Stimulated activated CD8-positive, alpha-beta memory T cell treated with anti-CD3 and anti-CD28 coated beads, Interleukin-15, amount 100 ng/mL, for 48 hours (primary cell): ENCODE measurements at places on chromosomes 1 and 21.

GRCh38 chr1:204409123-204409522 lies 2.5 kb downstream of the PPP1R15B start:
- no peak for DNase-seq

- no peak for DNase-seq
These were observed 55.2 kb upstream of the NADK start for GRCh38 chr1:1833456-1833855.

GRCh38 chr1:30380625-30380984 lies 342.8 kb downstream of the MATN1 start:
- DNase-seq = no peak

DNA sequence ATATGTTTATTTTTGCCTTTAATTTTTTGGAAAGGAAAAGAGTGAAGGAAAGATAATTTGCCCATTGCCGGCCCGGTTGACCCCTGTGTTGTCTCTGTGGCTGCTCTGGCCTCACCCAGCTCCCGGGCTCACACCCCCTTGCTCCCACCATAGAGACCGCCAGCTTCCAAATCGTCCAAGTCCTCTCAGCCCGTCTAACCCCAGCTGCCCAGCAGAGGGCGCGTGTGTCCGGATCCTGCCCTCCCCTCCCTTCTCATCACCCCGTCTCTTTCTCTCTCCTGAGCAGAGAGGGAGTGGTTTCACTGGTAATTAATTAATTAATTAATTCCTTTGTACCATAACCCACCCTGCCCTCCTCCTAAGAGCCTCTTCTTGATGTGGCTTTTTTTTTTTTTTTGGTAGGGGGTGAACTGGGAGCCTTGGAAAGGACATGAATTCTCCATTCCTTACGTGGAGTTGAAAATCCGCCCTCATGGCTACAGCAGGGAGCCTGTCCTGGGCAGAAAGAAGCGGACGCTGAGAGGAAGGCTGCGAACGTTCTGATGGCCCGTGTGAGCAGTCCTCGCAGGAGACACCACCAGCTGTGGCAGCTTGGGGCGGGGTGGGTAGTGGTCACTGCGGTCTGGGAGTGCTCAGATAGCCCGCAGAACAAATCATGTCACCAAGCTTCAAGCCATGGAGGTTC lies 45.9 kb downstream of the KIAA0040 start:
- peak; percentile 46 for DNase-seq

GRCh38 chr1:34681480-34682451 lies 73.1 kb upstream of the GJB5 start:
- peak; percentile 22 for DNase-seq

- no peak for DNase-seq
These were observed 47.8 kb downstream of the WNT9A start for GRCh38 chr1:227899820-227900449.

- DNase-seq = no peak
These were observed 6.8 kb upstream of the IFNGR2 start for GRCh38 chr21:33396436-33396835.

DNA sequence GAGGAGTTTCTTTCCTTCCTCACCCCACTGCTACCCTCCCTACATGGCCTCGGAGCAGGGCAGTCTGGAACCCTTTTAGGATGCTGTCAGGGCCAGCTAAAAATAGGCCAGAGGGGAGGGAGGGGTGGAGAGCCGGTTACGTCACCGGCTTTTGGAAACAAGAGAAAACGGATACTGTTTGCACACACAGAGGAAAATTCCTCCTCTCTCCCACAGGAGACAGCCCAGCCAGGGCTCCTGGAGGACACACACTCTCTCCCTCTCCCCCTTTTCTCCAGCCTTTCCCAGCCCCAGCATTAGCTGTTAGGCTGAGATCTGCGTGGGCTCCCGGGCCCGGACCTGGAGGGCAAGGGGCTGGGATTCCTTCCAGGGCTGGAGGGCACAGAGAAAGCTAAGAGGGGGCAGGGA lies 20.0 kb upstream of the ALDH4A1 start:
- DNase-seq = no peak

DNA sequence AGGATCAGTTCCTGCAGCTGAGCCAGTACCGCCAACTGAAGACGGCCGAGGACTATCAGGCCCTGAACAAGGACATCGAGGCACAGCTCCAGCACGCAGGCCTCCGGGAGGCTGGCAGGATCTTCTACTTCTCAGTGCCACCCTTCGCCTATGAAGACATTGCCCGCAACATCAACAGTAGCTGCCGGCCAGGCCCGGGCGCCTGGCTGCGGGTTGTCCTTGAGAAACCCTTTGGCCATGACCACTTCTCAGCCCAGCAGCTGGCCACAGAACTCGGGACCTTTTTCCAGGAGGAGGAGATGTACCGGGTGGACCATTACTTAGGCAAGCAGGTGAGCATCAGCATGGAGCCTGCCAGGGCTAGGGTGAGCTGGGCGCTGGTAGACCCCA lies 10.7 kb downstream of the H6PD start:
- no peak for DNase-seq
